ENCODE measurements at places on chromosomes 5 and 9.

DNA sequence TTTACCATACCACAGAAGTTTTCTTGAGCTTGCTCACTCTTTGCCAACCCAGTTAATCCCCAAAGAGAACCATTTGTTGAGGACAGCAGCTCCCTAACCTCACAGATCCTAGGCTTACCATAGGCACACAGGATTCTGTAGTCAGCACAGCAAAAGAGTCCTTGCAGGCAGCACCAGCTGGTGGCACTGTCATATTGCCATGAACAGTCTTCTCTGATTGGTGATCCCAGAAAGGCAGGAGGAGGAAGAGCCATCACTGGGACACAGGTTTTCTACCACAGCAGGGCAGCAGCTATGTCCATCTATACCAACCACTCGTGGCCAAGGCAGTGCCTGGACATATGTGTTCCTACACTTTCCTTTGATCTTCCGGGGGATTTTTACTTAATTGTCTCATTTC, 297.1 kb upstream of the CD180 start:
- DNase-seq = peak; percentile 25

DNA sequence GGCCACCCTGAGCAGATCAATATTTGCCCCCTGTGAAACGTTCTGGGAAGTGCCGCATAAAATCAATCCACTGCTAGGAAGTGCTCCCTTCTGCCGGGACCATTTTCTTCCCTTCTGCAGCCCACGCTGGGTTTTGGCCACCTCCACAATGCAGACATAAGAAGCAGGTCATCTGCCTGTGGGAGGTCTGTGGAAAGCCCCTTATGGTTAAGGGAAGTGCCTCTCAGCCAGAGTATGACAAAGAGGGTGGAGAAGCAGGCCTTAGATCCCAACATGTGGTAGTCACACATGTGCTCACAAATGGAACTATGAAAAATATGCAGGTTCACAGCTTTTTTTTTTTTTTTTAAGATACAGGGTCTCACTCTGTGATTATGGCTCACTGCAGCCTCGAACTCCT, 82.8 kb downstream of the SLC1A3 start:
- DNase-seq = peak; percentile 82

- no peak for DNase-seq
Observed at GRCh38 chr5:77426670-77427069, 65.4 kb downstream of the WDR41 start.

DNA sequence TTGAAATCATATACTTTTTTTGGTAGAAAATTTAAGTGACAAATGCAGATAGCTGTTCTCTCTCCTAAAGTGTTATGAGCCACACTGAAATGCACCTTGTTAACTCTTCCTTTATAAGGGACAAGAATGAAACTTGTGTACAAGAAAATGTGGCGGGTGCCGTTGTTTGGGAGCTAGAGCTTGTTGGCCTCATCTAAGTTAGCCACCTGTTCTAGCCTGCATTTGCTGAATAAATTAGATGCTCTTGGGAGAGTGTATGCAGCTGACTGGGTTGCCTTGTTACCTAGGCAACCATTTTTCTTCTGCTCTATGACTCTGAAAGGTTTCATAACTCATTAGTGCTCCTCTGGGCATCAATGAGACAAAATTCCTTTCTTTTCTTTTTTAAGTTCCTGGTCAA, 174.3 kb downstream of the TAF11L14 start:
- no peak for DNase-seq

- peak; percentile 19 for DNase-seq
Observed at GRCh38 chr5:117455236-117456233, 880.9 kb upstream of the SEMA6A start.

GRCh38 chr9:128575469-128575868, 23.1 kb downstream of the SPTAN1 start:
- DNase-seq = no peak

All from NB4 (cell line).